ENCODE measurements at places on chromosomes 7 and 10.

DNA sequence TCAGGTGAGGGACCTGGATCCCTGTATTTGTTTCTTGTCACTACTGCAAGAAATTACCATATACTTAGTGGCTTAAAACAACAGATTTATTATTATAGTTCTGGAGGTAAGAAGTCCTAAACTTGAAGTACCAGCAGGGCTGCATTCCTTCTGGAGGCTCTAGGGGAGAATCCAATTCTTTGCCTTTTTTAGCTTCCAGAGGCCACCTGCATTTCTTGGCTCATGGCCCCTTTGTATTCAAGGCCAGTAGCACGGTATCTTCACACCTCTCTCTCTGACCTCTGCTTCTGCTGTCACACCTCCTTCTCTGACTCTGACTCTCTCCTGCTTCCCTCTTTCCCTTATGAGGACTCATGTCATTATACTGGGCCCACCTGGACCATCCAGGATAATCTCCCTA is 2.2 kb upstream of the LHPP start:
- DNase-seq, result no peak

DNA sequence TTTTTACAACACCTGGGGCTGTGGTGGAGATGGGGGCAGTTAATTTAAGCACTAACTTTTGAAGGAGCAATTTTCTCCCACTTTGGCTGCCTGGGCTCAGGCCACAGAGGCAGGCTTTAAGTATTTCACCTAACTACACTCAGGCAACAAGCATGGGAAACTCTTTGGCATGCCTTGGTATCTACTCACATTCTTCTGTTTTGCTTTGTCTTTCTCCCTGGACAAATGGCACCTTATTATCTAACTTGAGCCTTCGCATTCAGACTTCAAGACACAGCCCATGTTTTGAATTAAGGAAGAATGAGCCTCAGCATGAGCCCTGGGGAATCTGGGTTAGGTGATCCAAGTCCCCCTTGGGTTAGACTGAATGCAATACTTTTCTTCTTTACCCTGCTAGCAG is 31.8 kb upstream of the BMPER start:
- no peak for DNase-seq

GRCh38 chr10:43679509-43679908 is 30.8 kb upstream of the ZNF32 start:
- DNase-seq, result no peak

GRCh38 chr7:112272921-112273561 is 66.5 kb downstream of the ZNF277 start:
- DNase-seq, result no peak

DNA sequence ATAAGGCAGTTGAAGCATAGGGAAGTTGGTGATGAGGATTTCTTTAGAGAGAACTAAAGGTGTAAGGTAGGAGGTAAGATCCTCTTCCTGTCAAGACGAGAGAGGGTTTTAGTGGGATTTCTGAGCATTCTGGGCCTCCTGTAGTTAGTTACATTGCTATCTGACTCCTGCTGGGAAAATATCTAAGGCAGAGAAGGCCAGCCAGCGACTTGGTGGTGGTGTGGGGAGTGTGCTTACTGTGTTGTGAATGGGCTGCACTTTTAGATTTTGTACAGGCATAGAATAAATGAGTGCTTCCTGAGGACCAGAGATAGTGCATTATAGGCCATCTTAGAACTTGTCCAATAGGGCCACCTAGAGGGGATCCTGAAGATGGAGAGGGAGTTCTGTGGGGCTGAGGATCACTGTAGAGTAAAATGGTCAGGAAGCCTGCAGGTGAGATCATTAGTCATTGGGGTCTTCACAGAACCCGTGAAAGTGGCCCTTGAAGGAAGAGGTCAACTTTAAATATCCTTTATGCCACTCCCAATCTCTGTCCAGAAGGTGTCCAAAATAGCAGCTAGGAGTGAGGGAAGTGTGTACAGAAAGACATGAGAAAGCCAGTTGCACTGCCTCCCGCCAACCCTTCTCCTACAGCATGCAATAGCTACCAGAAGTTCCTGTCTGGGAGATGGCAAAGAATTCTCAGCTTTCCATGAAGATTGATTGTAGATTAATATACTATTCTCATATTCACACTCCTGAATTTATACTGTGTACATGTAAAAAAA is 266.6 kb downstream of the POLR1F start:
- DNase-seq, result no peak

- DNase-seq, result no peak
Measured at GRCh38 chr10:22461891-22462290, 116.6 kb downstream of the SPAG6 start.

All from CD4-positive, alpha-beta T cell treated with Interleukin-2 at 100 ng/mL for 4 hours (primary cell).